Fibroblast of villous mesenchyme (primary cell): ENCODE measurements at places on chromosomes 5 and 9. TPM values are rescaled to one million over a fixed set of nuclear protein-coding genes. Genes with fewer than 3 reads are reported as not detected.

- no peak for DNase-seq
Measured at GRCh38 chr5:1532384-1532783, 8.6 kb upstream of the LPCAT1 start.

DNA sequence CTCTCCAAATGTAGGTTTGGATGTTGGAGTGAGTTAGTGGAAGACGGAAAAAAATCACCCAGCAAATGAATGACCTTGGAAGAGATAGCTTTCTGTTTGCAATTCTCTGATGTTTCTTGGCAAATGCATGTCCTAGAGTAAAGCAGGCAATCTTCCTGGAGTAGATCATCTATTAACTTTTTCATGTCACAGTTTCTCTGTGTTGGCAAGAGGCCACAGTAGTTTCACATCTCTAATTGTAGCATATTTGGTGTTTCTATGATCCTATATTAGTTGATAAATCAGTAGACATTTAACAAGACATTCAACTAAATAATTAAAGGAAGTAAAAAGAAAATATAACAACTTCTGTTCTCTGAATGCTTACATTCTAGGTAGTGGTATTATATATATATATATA, 138.2 kb upstream of the MINAR2 start:
- DNase-seq, result no peak

DNA sequence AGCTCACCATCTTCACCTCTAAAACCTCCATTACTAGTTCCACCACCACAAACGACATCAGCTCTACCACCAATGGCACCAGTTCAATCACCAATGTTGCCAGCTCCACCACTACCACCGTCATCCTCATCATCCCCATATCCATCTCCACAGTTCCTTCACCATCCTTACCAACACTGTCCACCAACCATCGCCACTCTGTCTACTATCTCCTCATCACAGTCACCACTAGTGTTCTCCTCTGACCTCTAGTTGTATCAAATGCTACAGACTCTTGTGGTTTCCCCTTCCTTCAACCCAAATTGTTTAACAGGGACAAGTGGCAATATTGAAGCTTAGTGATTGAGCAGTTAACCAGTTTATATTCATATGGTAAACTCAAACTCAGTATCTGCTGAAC, 182.6 kb downstream of the CAAP1 start:
- no peak for DNase-seq

- no peak for DNase-seq
Measured at GRCh38 chr9:135082536-135082935, 4.9 kb upstream of the OLFM1 start.

- no peak for DNase-seq
Measured at GRCh38 chr9:87840134-87840533, 42.5 kb upstream of the SPATA31E1 start.

The PCDHB12 gene
- under 0.01 TPM in 1 of 2 replicates, not detected in the other for total RNA-seq

DNA sequence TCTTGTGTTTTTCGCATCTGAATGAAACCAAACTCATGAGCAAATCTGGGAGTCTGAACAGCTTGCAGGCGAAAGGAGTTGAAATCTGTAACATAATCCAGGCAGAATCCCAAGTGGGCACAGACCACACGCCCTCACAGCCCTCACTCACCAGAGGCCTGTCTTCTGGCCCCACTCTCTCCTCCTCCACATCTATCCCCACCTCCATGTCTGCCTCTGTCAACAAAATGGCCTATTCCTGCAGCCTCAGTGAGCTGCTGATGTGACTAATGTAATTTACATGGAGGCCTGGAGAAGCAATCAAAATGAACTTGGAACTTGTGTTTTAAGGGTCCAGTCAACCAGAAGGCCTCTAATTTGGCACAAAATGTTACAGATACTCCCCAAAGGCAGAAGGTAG, 136.6 kb downstream of the GNA14 start:
- no peak for DNase-seq

The BHMT2 gene
- total RNA-seq, result 21.3 and 34.5 TPM in 2 replicates
